ENCODE measurements at places on chromosomes 16 and 17.

DNA sequence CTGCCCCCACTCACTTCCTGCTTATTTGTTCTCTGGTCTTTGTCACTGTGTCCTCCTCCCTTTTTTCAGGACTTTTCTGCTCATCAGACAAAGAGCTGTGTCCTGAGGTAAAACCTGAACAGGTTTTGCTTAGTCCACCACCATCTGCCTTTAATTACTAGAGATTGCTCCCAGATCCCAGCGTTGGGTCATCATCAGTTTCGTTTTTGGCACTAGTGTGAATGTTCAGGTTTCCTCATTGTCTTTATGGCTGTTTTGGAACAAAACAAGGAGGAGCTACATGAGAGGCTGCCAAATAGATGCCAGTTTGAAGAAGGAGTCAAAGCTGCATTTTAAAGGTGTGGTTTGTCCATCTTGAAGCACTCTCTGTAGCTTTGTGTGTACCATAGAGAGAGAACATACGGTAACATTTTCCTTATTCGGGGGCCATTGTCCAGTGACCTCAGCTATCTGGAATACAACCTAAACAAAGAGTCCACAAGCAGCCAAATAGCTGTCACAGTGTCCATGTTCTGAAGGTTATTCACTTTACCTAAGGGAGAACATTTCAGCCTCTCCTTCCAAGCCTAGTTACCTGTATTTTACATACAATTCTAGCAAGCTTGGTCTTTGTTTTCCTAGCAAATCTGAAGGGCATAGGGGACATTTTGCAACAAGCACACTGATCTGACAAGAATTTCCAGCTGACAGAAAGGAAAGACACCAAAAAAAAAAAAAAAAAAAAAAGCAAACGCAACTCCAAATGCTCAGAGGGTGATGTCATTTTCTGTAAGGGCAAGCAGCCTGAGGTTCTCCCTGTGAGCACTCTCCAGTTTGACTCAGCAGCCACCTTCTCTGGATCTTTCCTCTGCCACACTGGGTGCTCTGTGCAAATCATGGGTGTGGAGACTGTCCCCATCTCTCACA, 196.1 kb downstream of the NTN1 start:
- DNase-seq = no peak

DNA sequence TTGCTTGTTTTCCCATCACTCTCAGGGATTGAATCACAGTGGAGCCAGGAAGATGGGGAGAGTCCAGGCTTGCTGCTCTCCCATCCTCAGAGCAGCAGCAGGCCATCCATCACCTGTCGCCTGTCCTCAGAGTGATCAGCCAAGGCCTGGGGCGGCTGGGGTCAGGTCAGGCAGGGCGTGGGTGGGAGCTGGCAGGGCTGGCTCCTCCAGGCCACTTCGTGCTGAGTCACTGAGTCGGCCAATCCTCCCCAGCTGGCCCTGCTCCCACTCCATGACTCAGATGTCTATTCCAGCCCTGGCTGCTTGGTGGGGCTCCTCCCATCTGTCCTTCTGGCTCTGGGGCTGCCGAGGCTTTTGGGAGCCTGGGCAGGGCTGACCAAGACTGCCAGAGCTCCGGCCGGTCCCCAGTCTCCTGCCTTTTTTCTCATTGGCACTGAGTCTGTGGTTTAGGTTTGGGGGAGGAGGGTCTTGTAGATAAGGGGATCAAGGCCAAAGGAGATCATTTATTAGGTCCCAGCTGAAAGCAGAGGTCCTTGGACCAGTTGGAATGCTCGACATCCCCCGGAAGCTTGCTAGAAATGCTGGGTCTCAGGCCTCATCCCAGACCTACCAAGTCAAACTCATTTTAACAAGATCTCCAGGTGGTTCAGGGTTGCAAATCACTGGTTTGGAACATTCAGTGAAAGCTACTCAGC, 72.7 kb downstream of the ABCC1 start:
- peak; percentile 93 for DNase-seq

DNA sequence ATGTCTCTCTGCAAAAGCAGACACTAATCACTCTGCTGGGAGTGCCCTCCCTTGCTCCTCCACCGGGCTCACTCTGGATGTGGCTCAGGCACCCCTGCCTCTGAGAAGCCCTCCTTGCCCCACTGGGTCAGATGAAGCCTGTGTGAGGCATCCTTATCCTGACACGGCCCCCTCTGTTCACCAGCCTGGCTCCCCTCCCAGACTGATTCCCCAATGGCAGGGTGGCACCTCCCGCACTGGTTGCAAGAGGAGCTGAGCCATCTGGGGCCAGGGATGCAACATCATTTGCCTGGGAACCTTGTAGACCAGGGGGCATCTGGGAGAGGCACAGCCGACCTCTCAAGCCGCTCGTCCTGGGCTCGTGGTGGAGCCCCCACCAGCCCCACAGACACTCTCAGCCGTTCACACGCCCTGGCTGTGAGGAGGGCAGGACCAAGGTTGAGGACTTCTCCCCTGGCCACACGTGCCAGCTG, 6.7 kb downstream of the SMTNL2 start:
- no peak for DNase-seq

GRCh38 chr17:59266745-59267144, 46.4 kb downstream of the GDPD1 start:
- no peak for DNase-seq

DNA sequence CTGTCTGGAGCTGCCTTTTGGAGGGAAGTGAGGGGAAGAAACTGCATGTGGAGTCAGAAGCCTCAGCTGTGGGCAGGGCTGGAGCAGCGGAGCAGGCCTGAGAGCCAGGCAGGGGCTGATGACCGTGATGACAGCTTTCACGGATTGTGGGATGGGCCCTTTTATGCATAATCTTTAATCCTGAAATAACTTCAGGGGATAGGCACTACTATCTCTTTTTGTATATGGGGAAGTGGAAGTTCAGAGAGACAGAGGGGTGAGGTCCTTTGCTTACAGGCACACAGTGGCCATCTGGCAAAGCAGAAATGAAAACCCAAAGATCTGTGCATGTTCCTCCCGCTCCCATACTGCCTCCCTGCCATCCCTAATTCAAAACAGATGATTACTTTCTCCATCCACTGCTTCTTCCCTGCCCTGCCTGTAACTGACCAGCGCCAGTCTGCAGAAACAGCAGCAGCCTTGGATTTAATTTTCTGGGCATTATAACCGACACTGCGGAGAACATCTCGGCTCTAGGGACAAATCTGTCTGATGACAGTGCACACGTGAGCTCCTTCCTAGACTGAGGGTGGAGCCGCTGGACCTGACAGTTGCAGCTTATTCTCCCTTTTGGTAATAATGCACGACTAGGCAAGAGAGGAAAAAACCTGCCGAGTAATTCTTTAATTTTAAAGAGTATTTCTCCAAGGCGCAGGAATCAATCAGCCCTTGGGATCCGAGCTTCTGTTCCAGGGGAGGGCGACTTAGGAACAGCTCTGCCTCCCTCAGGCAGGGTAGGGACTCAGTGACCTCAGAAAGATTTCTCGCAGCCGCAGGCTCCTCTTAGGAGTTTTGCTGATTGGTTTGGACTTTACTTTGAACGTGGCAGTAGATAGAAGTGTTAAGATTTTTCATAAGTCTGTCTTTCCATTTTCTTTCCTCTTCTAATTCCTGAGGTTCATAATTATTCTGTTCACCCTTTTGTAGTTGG, 95.4 kb downstream of the UTP18 start:
- DNase-seq = no peak

- no peak for DNase-seq
Observed at GRCh38 chr17:81810892-81811704, 7.1 kb downstream of the GCGR start.

DNA sequence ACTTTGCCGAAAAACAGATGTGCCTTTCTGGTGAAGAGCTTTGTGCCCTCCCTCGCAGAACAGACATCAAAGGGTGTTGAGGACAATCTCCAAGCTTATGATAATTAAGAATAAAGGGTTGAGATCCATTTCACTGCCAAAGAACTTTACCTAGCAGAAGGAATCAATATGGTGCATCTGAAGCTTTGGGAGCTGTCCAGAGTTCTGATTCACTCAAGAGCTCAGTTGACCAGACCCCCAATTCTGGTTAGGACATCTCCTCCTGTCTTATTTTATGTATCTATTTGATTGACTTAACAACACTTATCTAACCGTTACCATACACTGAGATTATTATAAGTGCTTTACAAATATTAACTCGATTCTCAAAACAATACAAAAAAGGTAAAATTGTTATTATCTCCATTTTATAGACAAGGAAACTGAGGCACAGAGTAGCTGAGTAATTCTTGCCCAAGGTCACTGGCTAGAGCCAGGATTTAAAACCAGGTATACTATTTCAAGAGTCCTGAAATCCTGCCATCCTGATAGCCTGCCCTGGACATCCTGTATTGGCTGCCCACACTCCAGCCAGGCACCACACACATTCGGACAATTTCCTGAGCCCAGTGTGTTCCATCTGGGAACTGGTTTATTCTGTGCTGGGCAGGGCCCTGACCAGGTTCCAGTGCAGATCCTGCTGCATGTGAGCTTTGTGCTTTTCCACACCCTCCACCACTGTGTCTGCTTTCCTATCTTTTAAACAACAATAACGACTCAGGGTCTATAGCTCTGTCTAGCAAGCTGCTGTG, 29.8 kb downstream of the PITPNM3 start:
- DNase-seq = no peak

- no peak for DNase-seq
Observed at GRCh38 chr16:21197112-21197511, 14.3 kb downstream of the ZP2 start.

DNA sequence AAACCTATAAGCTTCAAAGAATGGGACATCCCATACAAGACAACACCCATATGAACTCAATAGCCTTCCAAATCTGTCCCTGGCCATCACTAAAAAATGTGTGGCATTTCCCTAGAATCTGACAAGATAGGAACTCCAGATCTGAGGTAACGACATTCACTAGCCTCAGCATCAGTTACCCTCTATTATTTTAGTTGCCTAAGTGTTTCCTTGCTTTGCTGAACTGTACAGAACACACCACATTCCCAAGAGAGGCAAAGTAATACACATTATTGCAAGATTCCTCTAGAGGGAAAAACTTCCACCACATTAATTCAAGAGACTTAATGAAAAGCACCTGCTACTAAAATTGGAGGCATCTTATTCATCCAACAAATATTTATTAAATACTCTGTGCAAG, 5.0 kb downstream of the LSM12 start:
- no peak for DNase-seq

GRCh38 chr16:25270577-25270976, 12.9 kb upstream of the ZKSCAN2 start:
- no peak for DNase-seq

GRCh38 chr16:15403392-15403995, 7.9 kb downstream of the MPV17L start:
- no peak for DNase-seq

DNA sequence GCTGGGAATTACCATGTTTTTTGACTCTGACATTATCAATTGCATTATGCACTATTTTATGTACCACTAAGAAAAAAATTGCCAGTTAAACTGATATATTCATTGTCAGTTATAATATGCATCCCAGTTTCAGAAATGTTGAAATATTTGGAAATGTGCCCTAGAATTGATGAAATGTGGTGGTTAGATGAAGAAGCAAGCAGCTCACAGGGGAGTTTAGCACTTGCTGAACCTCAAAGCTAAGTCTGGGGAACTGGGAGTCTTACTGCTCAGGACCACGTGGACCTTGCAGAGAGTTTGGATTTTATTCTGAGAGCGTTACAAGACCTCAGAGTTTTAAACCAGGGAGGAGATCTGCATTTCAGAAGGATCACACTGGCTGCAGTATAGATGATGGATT, 67.9 kb downstream of the TNRC6C start:
- no peak for DNase-seq

DNA sequence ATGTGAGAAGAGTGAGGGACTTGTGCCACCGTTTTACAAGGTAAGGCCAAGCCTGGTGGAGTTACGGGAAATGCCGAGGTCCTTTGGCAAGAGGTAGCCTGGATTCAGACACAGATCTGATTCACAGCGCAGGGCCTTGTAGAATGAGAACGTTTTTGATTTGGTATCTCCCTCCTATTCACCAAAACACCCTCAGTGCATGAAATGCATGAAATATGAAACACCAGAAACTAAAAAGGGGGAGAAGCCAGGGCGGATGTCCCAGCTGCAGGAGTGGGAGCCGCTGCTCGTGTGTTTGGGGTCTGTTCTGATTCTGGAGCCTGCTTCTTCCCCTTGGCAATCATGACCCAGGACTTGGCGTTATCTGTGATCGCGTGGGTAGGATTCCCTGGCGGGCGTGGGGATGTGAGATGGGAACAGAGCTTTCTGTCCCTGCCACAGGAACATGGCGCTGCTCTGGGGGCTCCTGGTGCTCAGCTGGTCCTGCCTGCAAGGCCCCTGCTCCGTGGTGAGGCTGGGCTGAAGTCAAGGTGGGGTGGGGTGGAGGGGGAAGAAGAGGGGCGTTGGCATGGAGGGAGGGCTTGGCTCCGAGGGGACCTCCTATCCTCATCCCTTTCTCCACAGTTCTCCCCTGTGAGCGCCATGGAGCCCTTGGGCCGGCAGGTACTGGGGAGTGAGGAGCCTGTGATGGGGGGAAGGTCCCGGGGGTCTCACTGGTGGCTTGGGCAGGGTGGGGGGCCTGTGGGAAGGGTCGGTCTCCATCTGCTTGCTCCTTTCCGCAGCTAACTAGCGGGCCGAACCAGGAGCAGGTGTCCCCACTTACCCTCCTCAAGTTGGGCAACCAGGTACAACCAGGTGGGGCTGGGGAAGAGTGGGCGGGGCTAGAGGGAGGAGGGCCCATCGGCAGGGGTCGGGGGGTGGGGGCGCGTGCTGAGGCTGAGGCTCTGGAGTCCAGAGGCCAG, 2.2 kb downstream of the SERPINF2 start:
- no peak for DNase-seq

DNA sequence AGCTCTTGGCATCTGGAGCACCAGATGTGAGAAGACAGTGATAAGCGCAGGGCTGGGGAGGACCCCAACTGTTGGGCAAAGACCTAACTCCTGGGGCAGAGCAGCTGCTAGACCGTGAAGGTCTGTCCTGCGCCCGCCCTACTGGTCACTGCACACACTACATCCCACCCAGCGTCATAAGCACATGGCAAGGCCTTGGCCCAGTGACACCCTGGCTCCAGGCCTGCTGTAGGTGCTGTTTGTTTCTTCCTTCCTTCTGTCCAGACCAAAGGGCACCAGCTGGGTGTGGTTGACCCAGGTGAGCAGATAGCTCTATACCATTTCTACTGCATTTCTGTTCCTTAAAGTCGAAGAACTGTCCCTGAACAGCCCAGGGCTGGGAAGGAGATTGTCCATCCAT, 6.4 kb downstream of the TRPV3 start:
- peak; percentile 63 for DNase-seq

DNA sequence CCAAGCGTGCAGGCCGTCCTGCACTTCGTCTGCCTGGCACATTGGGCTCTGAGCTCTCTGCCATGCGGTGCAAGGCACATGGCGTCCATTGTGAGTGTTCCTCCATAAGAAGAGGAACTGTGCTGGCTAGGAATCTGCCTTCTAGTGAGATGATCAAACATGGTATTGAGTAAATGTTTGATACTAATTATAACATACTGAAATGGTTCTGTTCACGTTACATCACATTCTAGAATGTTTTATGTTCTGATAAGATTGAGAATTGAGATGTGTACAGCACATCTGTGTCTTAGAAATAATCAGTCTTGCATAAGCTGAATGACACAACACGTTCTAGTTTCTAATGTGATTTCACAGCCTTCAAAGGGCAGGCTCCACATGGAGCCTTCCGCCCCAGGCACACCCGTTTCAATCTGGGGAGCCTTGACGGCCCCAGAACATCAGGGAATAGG, 42.9 kb downstream of the USP10 start:
- DNase-seq = no peak

GRCh38 chr17:60355663-60356594, 36.0 kb downstream of the USP32 start:
- DNase-seq = no peak

- no peak for DNase-seq
Observed at GRCh38 chr17:39756380-39757079, 18.8 kb downstream of the GRB7 start.

GRCh38 chr17:50028736-50029120, 27.2 kb upstream of the ITGA3 start:
- no peak for DNase-seq
